ENCODE measurements at places on chromosomes 5 and 9. TPM values are rescaled to one million over a fixed set of nuclear protein-coding genes. Genes with fewer than 3 reads are reported as not detected.

The DOCK2 gene
- total RNA-seq = 7.3 TPM

The MRPL41 gene
- total RNA-seq = 58.0 TPM

The MLANA gene
- not detected for total RNA-seq

The PCDHA9 gene
- under 0.01 TPM for total RNA-seq

The PCAT7 gene
- total RNA-seq = 0.64 TPM

The CATSPER3 gene
- total RNA-seq = not detected

The FOXD4L4 gene
- total RNA-seq = not detected

The CNTFR gene
- not detected for total RNA-seq

The RELL2 gene
- total RNA-seq = 4.7 TPM

The DIRAS2 gene
- total RNA-seq = 1.3 TPM

The PNPLA7 gene
- 0.64 TPM for total RNA-seq

The MTAP gene
- total RNA-seq = 36.7 TPM

The PRDM9 gene
- not detected for total RNA-seq

The LCN12 gene
- total RNA-seq = not detected

The OTULINL gene
- 19.6 TPM for total RNA-seq

The CDO1 gene
- 0.32 TPM for total RNA-seq

The SSNA1 gene
- total RNA-seq = 81.5 TPM

- DNase-seq = no peak
Measured at GRCh38 chr5:150816946-150817345, 29.4 kb upstream of the IRGM start.

GRCh38 chr5:91103353-91104061 is 279.6 kb downstream of the ARRDC3 start:
- DNase-seq = no peak

- DNase-seq = no peak
Measured at GRCh38 chr5:56631719-56632118, 183.6 kb upstream of the MAP3K1 start.

DNA sequence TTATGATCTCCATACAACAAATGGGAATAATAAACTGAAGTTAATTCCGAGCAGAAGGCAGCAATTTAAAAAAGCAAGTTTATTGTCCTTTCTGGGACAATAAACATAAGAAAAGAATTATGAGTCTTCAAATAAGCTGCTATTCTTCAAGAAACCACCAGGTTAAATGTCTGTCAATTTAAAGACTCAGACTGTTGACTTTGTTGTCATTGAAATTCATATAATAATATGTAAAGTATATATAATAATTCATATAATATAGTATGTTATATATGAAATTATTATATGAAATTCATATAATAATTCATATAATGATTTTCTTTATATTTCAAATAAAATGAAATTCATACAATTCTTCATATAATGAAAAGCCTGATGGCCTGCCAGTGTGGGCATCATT is 497.5 kb upstream of the RGMB start:
- no peak for DNase-seq

DNA sequence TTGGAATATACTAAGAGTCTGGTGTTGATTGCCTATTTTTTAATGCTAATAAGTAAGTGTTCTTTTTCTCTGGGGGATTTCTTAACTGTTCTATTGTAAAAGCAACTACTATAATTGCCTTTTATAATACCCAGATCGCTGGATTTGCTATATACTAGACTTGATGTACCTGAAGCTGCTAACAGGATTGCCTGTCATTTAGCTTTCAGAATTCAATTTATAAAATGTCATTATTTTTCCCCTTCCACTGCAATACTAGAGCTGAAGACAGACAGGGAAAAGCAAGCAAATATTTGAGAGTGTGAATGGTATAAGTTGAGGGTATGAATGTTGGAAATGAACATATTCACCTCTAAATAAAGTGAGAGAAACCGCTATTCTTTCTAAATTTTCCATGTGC is 115.5 kb downstream of the SH3GL2 start:
- no peak for DNase-seq

GRCh38 chr5:88644676-88645075 is 238.3 kb downstream of the MEF2C start:
- no peak for DNase-seq

GRCh38 chr5:76715736-76716455 is at the start of gene F2R:
Gene F2R, plus strand, starts transcription at chr5:76716126. Its CDS starts 182 bp downstream, at chr5:76716308.
- DNase-seq = peak; percentile 60

DNA sequence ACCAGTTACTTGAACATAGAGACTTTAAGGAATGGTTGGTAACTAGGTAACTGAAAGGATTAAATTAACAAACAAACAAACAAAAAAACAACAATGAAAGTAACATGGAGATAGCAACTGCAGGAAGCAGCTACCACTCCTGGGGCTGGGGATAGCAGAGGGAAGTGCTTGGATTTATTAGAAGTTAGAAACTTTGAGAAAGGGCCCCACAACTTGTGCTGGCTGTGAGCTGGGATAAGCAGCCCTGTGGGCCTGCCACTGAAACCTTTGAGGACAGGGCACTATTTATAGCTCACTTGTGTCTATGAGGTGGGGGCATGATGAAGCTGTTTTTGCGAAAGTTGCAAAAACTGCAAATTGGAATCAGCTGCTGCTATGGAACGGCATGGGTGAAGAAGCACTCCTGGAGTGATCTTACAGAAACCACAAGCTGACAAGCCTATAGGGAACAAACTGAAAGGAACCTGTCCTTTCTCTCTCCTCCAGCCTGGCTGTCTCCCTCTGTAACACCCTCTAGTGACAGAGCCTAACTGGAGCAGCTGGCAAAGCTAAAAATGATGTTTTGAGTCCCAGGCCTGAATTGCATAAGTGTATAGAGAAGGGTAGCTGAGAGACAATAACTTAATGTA is 91.4 kb upstream of the RANBP6 start:
- peak; percentile 70 for DNase-seq

DNA sequence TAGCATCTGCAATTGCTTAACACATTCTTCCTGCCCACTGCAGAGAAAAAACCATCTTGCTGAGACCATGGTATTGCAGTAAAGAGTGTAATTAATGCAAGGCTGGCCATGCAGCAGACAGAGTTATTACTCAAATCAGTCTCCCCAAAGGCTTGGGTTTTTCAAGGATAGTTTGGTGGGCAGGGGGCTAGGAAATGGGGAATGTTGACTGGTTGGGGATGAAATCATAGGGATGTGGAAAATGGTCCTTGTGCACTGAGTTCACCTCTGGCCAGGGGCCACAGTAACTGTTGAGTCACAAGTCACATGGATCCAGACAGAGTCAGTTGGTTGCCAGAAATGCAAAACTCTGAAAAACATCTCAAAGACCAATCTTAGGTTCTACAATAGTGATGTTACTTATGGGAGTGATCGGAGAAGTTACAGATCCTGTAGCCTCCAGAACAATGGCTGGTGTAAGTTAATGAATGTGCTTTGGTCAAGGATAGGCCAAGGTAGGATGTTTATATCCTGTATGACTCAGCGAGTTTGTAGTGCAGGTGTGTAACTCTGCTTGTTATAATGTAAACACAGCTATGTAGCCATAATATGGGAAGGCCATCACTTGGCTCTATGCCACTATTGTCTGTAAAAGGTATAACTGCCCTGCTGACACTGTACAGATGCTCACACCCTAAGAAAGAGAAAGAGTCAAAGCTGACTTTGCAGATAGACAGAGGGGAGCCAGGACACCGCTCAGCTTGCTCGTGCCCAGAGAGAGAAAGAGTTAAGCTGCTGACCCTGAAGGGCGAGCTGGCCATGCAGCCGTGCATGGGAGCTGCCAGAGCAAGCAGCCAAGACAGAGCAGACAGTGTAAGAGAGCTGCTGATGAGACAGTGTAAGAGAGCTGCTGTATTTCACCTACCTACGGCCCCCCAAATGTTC is 27.2 kb downstream of the C9orf152 start:
- DNase-seq = peak; percentile 55

GRCh38 chr5:132489051-132489770 is 1.4 kb downstream of the IRF1 start:
- DNase-seq = no peak

- DNase-seq = no peak
Measured at GRCh38 chr5:82802954-82803353, 274.2 kb downstream of the TMEM167A start.

DNA sequence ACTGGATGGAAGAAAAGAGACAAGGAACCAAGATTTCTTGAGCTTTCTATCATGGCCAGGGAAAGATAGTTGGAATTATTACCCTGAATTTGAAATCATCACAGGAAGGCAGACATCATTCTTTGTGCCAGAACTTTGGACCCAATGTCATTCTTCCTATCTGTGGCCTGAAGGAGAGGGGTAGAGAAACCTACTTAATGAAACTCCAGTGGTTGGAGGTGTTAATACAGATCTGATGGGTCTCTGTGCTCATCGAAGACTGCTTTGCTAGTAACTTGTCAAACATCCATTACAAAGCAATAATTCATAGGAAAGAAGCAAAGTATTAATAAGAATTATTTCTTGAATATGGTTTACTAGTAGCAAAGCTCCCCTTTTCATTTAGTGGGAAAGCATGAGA is 26.9 kb downstream of the PRLR start:
- no peak for DNase-seq

DNA sequence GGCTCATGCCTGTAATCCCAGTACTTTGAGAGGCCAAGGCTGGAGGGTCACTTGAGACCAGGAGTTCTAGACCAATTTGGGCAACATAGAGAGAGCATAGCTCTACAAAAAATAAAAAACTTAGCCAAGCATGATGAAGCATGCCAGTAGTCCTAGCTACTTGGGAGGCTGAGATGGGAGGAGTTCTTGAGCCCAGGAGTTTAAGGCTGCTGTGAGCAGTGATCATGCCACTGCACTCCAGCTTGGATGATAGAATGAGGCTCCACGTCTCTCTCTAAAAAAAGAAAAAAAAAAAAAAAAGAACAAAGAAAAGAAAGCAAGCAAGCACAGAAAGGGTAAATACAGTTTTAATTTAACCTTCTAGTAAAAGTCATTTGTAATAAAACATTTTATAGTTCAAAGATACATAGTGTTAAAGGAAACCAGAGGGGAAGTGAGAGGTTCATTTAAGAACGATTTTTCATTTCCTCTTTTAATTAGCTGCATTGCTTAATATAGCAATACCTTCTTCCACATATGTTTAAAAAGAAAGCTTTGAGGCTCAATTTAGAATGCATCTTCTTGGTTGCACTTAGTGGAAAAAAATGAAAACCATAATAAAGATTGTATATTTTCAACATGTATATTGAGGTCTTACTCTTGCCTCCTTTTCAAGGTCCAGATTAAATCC is 14.9 kb downstream of the GAPT start:
- DNase-seq = no peak

DNA sequence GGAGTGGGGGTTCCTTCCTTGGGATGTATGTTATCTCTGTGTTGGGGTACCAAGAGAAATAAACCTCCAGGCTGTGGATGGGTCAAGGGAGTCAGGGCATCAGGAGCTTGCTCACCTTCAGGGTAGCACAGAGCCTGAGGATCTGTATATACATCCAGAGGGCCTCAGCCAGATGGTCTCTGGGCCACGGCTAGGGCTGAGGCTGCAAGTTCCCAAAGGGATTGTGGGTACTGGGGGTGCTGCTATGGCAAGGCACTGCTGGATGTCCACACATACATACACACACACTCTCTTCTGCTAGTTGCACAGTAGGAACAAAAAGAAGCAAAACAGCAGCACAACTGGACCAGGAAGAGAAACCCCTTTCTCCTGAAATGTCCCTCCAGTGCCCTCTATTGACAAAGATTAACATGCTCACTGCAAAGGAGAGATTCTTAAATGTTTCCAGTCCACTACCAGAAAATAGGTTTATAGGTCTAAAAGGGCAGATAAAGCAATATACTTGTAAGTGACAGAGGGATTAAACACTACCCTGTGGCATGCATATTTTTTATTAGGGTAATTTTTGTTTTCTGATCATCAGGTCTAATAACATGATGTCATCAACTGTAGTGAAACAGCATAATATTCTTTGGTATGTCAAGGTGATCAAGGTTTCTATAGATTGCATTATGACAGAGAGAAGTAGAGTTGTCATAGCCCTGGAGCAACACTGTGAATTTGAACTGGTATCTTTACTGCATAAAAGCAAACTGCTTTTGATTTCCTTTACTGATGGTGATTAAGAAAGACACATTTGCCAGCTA is 56.3 kb upstream of the KCNN2 start:
- peak; percentile 41 for DNase-seq

- no peak for DNase-seq
Measured at GRCh38 chr5:159564031-159564430, 233.7 kb upstream of the IL12B start.

GRCh38 chr9:137041124-137041523 is 4.9 kb downstream of the NPDC1 start:
- DNase-seq = no peak

DNA sequence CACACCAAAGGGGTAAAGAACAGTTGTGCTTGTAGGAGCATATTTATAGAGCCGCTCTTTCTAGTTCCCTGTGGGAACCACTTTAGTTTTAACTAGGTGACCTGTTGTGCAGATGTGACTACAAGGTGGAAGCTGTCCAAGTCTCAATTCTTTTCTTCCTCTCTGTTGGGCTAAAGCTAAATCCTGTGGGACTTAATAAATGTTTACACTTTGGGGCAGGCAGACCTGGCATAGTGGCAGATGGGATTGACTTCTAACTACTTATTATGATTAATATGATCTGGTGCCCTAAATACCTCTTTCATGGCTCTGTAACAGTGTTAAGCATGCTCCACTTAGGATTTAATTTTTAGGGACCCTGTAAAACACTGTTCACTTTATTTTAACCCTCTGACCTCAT is 265.3 kb downstream of the KCTD16 start:
- DNase-seq = no peak

DNA sequence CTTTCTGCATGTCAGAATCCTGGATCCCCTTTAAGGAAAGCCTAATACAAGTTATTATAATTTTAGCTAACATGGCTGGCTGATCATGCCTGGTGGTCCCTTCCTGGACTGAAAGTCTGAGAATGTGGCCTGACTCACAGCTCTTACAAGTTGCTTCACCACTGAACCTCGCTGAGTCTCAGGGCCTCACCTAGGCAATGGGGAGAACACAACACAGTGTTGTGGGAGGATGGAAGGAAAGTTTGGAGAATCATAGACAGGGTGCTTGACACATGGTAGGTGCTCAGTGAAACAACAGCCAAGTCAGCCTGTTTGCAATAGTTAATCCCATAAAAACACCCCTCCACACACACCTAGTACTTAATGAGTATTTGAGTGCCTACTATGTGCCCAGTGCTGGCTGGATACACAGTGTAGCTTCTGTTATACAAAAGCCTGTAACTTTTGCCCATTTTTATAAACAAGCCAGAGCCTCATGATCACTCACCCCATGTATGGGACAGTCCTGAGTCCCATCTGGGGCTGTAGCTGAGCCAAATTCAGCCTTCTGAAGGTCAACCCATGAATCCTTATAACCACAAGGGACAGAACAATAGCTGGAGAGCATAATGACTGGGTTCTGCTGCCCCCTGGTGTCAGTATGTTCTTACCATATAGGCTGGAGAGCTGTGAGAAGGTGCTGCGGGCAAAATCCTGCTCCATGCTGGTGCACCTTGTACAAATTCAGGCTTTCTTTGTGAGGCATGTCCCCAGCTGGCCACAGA is 3.9 kb downstream of the ACSL6 start:
- DNase-seq = peak; percentile 79

GRCh38 chr9:86655147-86655546 is 292.2 kb downstream of the GAS1 start:
- no peak for DNase-seq

- no peak for DNase-seq
Measured at GRCh38 chr5:133992429-133993155, 12.2 kb downstream of the VDAC1 start.

- DNase-seq = no peak
Measured at GRCh38 chr5:176724472-176724871, 77.2 kb downstream of the TSPAN17 start.
